ENCODE measurements at places on chromosomes 6 and 20.

- no peak for DNase-seq
Observed at GRCh38 chr20:50788045-50788991, 6.5 kb upstream of the BCAS4 start.

GRCh38 chr6:33692078-33692759 lies 19.3 kb downstream of the UQCC2 start:
- no peak for DNase-seq

- DNase-seq: no peak
Observed at GRCh38 chr20:51470907-51471411, 71.6 kb downstream of the NFATC2 start.

DNA sequence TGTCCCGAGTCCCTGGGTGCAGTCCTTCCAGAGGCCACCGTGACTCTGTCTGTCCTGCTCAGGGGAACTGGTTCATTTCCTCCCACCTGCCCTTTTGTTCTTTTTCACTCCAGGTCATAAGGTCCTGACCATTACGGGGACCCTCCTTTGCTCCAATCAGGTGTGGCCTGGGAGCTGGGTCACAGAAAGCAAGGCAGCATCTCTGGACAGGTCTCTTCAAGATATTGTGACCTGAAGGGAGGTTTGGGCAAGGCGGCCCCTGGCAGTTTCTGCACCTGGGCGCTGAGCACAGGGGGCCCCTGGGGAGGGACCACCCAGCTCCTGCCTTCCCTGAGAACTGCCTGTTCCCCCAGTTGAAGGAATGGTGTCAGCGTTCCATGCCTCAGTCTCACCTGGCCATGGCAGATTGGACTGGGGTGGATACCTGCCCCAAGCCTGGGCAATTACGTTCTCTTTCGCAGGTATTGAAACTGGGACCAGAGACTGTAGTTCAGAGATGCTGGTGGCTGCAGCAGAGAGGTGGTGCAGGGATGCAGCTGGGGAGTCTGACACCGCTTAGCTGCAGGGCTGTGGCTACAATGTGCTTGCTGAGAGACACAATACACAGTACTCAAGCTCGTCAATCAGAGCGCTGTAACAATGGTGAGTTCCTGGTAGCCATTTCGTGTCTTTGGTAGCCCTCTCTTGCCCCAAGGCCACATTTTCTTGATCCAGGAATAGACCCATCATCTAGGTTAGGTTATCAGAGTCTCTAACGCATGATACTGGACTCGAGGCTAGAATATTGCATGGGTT lies 15.6 kb upstream of the NELFCD start:
- no peak for DNase-seq

DNA sequence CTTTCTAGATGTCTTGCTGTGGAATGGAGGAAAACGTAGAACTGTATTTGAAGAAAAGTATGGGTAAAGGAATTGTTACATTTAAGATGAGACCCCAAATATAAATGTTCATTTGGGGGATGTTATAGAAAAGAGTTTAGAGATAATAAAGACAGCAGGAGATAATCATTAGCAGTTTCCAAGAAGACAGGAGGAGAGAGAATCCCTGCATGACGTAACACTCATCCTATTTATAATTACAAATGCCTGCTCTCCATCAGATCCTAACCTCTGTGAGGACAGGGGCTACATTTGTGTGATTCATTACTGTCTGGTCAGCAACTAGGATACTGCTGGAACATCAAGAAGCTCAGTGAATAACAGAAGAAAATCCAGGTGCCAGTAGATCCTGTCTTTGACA lies 133.0 kb upstream of the HDDC2 start:
- no peak for DNase-seq

GRCh38 chr6:154499855-154500589 lies 10.5 kb downstream of the CNKSR3 start:
- no peak for DNase-seq

- no peak for DNase-seq
Observed at GRCh38 chr6:43753570-43754183, 16.3 kb upstream of the VEGFA start.

DNA sequence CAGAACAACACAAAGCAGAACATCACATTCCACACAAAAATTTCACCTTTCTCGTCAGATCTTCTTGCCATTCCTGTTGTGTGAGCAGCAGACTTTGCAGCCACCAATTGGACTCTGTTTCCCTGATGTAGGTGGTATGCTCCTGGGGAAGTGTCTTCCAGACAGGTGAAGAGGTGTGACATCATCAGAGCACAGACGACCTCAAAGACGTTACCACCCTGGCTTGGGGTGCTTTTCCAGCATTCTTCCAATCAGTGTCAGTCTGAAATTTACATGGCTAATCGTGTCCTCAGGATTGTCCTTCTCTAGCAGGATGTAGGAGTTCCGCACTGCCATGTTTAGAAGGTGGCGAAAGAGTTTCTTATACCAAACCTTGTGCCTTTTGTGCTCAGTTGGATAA lies 31.6 kb upstream of the RIMS4 start:
- DNase-seq: no peak

DNA sequence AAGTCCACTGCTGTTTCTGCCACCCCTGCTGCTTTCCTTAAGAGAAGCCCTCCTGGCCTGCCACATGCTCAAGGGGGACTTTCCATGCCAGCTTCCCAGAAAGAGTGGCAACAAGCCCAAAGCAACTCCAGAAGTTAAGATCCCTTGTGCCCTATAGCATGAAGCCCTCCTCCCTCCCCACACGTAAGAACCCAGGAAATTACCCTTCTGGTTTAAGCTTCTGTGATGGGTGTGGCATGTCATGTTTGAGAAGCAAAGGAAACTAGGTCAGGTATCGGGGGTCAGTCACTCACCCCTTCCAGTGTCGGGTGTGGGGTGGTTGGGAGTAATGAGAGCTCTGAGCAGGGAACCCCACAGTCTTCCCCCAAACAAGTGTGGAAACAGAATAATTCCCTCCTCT lies 196.1 kb downstream of the LRFN2 start:
- no peak for DNase-seq

DNA sequence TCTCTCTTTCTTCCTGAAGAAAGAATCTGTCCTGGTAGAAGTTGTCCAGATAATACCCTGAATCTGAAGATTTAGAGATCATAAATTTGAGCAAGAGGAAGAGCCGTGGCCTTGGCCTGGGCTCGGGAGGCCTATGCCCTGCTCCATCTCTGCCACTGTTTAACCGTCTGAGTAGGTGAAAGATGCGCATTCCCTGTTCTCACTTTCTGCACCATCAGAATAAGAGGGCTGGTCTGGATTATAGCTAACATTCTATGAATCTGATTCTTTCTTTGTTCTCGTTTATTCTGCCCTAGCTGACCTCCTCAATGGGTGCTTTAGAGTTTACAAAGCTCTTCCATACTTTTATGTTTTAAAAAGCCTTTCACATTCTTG lies 51.3 kb downstream of the ELOVL4 start:
- no peak for DNase-seq

GRCh38 chr20:3248167-3248992 lies 9.4 kb upstream of the SLC4A11 start:
- DNase-seq: no peak

DNA sequence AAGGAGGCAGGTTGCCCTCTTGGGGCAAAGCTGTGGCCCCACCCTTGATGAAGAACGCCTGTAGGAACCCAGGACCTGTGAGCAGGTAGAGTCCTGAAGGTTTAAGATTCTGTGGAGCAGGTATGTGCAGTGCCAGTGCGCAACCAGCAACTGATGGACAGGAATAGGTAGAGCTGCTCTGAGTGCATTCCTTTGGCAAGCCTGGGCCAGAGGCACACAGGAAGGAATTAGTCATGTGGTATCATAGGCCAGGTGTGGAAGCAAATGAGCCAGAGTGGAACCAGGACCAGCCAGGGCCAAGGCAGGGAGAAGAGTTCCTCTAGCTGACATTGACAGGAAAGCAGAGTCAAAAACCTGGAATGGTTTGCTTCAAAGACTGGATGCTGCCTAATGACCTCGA lies 1.4 kb upstream of the KHDC1 start:
- no peak for DNase-seq

GRCh38 chr20:316316-317068 lies 8.9 kb upstream of the SOX12 start:
- DNase-seq: no peak

DNA sequence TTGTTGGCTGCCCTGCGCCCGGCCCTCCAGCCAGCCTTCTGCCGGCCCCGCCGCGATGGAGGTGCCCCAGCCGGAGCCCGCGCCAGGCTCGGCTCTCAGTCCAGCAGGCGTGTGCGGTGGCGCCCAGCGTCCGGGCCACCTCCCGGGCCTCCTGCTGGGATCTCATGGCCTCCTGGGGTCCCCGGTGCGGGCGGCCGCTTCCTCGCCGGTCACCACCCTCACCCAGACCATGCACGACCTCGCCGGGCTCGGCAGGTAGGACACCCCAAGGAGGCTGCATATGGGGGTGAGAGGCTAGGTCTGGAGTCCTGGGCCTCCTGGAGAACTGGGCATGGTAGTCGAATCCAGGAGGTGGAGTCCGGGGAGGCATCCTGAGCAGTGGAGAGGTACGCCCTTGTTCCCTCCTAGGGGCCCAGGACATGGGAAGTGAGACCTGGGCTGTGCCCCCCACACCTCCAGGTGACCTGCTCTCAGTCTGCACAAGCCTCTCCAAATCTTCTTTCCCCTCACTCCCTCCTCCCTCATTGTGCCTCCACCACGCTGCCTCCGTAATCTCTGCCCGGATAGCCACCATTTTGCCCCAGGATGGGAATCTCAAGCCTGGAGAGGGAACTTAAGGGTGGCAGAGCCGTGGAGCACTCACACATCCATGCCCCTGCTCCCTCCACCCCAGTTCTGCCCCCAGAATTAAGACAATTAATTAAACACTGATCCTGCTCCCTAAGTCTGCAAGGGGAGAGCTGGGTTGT lies 541 bp downstream of the CDC25B start:
- no peak for DNase-seq

GRCh38 chr6:119768201-119768600 lies 418.6 kb upstream of the MAN1A1 start:
- DNase-seq: no peak

DNA sequence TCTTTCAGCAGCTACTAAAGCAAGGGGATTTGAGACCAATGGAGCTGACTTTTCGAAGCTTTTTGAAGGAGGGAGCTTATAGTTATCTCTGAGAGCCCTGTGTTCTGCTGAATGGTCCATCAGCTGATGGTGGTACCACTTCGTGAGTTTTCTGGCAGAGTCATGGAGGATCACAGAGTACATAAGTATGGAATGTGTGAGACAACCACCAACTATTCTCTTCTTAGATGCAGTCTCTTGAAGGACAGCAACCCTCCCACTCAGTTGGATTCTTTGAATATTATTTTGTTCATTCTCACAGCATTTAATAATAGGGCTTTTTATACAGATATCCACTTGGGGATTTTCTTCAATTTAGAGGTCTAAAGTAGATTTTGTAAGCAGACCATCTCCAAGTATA lies 75.3 kb downstream of the ELOVL2 start:
- no peak for DNase-seq

- DNase-seq: no peak
Observed at GRCh38 chr6:149913085-149913484, 9.8 kb downstream of the RAET1G start.

- no peak for DNase-seq
Observed at GRCh38 chr6:34858681-34859080, 29.2 kb downstream of the TAF11 start.

DNA sequence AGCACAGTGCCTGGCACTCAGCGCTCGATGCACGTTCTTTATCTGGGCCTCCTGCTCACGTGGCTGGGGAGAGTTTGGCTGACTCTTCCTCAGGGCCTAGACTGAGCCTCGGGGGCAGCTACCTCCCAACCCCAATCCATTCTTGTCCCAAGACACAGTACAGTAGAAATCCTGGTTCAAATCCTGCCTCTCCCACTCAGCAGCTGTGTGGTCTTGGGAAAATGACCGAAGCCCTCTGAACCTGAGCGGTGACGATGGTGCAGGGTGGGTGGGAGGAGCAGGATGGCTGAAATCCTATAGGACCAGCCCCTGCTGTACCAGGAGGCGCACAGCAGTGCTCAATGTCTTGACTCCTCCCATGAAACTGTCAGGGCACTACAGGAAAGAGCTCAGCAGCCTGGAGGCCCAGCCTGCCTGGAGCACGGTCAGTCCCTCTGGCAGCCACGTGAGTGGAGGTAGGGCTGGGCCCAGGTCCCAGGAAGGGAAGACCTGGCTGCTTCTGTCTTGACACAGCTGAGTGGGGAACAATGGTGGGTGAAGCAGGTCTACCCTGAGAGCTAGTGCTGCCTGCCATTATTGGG lies 31.5 kb downstream of the PDRG1 start:
- DNase-seq: no peak

DNA sequence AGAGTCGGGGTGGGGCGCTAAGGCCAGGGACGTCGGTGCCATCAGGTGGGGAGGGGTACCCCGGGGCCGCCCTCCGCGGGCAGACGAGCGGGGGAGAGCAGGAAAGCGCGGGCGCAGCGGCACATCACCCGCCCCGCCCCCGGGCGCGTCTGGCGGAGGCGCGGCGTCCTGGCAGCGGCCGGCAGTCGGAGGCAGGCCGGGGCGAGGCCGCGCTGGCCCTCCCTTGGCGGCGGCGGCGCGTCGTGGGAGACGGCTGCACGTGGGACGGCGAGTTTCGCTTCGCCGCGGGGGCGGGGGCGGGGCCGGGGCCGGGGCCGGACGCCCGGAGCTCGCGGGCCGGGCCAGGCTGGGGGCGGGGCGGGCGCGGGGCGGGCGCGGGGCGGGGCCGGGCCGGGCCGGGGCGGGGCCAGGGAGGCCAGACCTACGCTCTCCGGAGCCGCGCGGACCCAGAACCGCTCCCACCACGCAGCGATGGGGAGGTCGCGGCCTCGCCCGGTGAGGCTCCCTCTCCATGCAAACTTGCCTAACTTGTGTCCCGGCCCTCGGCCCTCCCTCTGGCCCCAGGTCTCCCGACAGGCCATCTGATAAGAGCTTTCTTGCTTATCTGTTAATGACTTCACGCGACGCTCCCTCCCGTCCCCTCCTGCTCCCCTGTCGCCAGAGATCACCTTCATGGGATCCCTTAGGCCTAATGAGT lies 12.5 kb downstream of the ITPR3 start:
- DNase-seq: no peak

DNA sequence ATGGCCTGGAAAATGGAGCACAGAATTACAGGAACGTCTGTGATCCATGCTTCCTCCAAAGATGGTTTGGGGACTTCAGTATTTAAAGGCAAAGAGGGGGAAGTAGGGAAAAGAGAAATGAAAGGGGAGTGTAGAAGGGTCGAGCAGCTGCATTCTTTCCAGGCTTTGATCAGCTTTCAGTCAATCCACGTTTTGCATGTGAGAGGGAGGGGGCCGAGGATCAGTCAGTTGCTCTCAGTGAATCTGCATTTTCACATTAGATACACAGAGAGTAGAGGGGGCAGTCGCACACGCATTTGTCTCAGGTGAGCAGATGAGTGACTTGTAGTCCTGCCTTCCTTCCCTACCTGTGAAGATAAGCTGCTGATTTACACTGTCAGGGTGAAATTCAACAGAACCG lies 78.8 kb downstream of the FOXF2 start:
- DNase-seq: no peak

DNA sequence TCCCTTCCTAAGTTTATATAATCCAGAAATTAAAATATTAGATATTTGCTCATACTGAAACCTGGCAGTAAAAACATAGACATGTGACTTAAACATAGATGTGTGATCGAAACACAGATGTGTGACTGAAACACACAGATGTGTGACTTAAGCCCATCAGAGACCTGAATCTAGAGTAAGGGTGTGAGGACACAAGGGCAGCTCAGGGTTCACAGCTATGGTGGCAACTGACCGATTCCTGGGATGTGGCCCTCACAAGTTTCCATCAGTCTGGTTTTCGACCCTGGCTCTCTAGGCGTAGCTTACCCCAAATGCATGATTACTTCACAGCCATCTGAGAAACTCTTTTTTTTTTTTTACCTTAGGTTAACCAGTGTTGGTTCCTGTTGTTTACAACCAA lies 137.0 kb downstream of the NRN1 start:
- no peak for DNase-seq
